ENCODE measurements at places on chromosomes 6 and 20.

DNA sequence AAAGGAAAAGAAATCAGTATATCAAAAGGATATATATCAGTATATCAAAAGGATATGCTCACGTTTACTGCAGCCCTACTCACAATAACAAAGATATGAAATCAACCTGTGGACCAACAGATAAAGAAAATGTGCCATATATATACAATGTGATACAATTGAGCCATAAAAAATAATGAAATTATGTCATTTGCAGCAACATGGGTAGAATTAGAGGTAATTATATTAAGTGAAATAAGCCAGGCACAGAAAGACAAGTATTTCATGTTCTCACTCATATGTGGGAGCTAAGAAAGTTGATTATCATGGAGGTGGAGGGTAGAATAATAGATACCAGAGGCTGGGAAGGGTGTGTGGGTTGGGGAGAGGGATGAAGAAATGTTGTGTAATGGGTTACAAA lies 102.9 kb upstream of the MARCKS start:
- no peak for DNase-seq

- no peak for DNase-seq
Measured at GRCh38 chr20:6959900-6960312, 192.4 kb downstream of the BMP2 start.

DNA sequence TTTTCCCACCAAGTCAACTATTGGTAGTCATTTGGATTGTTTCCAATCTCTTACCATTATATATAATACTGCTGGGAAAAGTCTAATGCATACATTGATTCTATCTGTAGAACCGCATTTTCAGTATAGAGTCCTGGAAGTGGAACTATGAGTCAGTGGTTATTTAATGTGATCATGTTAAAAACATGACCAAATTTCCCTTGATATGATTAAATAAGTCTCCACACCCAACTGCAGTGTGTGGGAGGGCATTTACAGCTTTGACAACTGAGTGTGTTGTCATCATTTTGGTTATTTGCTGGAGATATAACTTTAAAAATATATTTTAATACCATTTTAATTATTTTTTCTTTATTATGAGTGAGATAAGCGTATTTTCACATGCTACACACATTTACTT lies 1027.6 kb downstream of the EYS start:
- no peak for DNase-seq

- DNase-seq = no peak
Measured at GRCh38 chr6:85865420-85866369, 223.0 kb upstream of the SYNCRIP start.

DNA sequence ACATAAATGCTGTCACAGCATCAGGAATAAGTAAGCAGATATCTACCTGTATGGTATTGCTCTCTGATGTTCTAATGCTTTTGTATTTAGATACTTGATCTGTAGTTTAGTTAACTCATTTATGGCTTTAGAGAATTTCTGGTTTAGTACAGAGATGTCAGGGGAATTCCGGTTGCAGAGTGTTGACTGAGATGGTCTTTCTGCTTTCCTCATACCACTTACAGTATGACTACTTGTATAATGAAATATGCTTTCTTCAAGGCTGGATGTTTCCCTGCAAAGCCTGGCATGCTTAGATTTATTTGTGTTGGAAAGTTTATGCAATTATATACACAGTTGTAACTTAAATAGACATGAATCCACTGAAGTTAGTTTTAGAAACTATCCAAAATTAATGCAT lies 278.4 kb downstream of the CDH26 start:
- no peak for DNase-seq

- no peak for DNase-seq
Measured at GRCh38 chr6:53744321-53744720, 50.5 kb upstream of the LRRC1 start.

GRCh38 chr20:53104884-53105283 lies 132.7 kb downstream of the TSHZ2 start:
- no peak for DNase-seq

DNA sequence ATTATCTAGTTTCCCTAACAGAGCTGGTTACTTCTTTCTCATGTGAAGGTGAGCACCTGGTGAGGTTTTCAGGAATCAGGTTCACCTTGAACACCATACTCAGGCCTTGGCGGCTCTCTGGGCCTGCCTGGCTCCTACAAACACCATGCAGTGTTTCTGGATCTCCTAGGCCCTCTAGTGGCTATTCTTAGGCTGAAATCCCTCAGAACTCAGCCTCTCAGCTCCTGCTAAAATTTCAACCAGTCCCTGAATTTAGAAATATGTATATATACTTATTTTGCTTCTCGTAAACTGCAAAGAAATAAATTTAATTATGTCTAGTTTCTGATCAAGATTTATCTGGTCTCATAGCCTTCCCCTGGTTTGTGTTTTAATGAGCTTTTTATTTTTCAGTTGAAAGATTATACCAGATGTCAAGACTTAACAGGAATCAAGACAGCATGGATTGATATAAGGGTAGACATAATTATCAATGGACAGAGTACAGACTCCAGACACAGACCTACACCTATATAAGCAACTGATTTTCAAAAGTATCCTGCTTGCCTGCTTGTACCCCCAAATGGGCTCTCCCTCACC lies 55.9 kb downstream of the ANKEF1 start:
- peak; percentile 2 for DNase-seq

- DNase-seq = no peak
Measured at GRCh38 chr6:110446405-110446804, 30.0 kb downstream of the SLC22A16 start.

DNA sequence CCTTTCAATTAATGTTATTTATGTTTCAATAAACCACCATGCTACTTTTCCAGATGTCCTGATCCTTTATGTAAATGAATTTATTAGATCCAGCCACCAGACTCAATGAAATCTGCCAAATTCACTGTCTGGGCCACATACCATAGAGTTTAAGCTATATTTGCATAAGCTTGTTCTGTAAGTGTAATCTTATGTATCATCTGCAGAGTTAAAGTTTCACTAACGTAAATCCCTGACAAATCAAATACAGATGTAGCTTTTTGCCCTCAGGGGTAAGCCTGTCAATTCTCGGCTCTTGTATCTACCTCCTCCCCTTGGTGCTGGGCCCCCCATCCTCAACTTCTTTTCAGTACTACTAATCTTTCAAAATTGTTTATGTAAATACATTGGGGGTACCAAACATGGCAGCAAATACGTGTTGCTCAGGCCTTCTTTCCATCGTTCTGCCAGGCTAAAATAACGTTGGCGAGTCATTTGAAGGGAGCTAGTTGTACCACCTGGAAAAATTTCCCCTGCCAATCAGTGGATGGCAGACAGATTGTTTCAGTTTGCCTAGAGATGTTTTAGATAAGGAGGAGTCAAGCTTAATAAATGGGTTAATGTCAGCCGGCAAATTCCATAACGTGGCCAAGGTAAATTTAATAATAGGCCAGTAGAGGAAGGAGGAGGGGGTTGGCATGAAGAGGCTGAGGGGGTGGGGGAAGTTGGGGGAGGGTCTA lies 79.6 kb downstream of the RPS12 start:
- DNase-seq = no peak

DNA sequence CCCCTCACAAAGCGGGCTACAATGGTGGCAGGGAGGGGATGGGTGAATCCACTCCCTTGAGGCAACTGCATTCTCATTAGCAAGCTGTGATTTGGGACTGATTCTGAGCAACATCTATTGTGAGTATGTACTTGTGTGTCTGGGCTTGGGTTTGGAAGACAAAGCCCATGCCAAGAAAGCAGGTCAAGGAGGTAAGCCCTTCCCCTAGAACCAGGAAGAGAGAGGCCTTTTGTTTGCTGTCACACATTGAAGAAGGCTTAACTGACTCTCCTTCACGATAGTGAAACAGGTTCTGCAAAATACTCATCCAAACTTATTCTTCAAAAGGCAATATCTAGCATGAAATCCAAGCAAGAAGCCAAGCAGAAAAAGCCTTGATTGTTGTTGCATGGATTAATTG lies 403.1 kb upstream of the ID4 start:
- no peak for DNase-seq

- DNase-seq = no peak
Measured at GRCh38 chr6:30168741-30169140, 5.4 kb downstream of the TRIM15 start.

- no peak for DNase-seq
Measured at GRCh38 chr20:22974354-22974753, 60.8 kb upstream of the SSTR4 start.

DNA sequence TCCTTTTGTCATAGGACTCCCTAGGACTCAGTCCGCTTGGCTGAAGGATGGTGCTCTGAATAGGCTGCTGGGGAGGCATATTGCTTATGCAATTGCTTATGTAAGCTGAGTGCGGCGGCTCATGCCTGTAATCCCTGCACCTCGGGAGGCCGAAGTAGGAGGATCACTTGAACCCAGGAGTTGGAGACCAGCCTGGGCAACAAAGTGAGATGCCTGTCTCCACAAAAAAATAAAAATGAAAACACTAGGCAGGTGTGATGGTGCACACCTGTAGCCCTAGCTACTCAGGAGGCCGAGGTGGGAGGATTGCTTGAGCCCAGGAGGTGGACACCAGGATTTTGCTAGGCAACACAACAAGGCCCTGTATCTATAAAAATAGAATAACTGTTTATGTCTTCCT lies 81.3 kb downstream of the EYA2 start:
- DNase-seq = no peak

- no peak for DNase-seq
Measured at GRCh38 chr20:1427457-1428054, 34.7 kb upstream of the FKBP1A start.

- DNase-seq = no peak
Measured at GRCh38 chr20:25622450-25623224, 1.2 kb downstream of the NANP start.

- DNase-seq = no peak
Measured at GRCh38 chr20:298776-299391, 1.5 kb downstream of the ZCCHC3 start.

GRCh38 chr6:8014947-8015346 lies 49.2 kb downstream of the BLOC1S5 start:
- no peak for DNase-seq

DNA sequence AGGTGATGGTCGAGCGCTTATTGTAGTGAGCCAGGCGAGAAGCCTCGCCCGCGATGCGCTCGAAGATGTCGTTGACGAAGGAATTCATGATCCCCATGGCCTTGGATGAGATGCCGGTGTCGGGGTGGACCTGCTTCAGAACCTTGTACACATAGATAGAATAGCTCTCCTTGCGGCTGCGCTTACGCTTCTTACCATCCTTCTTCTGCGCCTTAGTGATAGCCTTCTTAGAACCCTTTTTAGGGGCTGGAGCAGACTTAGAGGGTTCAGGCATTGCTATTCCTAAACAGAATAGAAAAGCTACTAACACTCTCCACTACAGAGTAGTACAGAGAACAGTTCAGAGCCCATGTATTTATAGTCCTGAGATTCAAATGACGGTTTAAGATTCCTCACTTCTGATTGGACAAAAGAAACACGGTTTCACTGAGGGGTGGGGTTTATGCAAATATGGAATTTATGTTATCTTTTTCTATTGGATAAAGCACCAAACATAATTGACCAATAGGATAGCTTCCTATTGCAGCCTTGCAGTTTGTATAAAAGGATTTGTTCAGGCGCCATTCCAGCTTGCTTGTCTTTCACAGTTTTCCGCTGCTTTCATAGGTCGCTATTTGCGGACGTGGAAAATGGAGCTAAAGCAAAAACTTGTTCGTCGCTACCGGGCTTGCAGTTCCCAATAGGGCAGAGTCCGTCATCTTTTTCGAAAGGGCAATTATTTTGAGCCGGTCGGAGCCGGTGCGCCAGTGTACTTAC lies 43.7 kb upstream of the HFE start:
- peak; percentile 62 for DNase-seq

- DNase-seq = no peak
Measured at GRCh38 chr6:36659271-36659670, 19.2 kb upstream of the CDKN1A start.

DNA sequence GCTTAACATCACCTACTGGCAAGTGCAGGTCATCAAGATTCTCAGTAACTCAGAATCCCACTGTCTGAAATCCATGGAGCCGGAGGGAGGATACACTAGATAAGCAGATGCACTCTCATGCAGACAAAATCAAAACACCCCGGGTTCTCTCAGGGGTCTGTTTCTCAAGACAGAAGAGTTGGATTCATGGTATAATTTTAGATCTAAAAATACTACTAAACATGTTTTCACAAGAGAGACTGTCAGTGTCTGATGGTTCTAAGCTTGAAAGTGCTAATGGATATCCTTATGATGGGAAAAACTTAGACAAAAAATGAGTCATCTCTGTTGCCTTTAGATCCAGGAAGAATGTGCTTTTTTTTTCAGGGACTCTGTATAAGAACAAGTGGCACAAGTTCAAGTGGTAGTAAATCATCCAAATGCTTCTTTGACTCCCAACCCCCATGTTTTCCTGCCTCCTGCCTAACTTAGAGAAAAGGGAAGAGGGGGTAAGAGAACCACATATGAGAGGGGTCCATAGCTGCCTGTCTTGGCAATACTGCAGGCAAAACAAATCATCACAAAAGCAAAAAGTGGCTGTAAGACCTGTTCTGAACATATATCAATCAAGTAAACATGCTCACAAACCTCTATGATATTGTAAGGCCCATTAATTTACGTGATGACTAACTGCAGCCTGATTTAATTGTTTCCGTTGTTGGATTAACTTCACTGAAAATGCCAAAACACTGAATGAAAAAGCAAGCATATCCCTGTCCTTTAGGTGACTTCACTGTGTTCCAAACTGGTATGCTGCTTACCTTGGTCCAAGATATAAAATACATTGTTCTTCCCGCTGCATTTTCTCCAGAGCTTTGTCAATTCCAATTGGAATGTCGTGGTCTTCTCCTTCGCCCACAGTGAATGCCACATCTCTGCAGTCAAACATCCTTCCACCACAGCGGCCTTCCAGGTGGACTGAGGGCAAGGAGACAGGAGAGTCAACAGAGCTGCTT lies 84.0 kb upstream of the TULP1 start:
- DNase-seq = no peak

- DNase-seq = no peak
Measured at GRCh38 chr20:11553603-11554002, 364.1 kb upstream of the BTBD3 start.

DNA sequence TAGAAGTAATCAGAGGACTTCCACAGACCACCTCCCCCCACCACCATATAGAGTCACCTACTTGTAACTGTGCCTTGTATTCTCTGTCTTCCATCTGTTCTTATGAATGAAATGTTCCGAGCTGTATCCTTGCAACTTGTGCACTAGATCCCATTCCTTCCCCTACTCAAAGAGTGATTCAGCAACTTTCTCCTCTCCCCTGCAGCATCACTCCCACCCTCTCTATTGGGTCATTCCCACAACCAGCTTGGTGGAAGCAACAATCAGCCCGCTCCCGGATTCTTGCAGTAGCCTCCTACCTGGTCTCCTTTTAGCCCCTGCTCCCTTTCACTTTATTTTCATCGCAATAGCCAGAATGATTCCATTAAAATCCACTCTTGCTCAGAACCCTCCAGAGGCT lies 34.9 kb upstream of the REV3L start:
- no peak for DNase-seq

DNA sequence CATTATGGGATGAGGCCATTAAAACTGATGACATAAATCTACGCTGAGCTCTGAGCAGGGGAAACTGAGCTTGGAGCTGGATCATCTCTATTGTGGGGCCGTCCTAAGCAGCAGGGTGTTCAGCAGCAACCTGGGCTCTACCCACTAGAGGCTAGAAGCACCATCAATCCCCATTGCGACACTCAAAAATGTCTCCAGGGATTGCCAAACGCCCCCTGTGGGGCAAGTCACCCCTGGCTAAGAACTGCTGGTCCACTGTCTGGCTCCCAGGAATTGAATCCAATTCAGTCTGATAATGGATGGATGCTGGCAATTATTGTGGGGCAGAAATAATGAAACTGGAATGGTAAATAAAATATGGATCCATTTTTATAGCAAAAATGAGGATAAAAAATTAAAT lies 38.2 kb downstream of the PMEPA1 start:
- no peak for DNase-seq

GRCh38 chr6:43477235-43478007 lies at the start of gene TJAP1:
TJAP1 (plus strand) TSS chr6:43477570; CDS start chr6:43499002, 21,432 bp downstream.
- DNase-seq = peak; percentile 98

Data from activated naive CD4-positive, alpha-beta T cell treated with Interleukin-2 at 50 U/mL for 16 hours (primary cell).